ENCODE measurements at places on chromosomes 11 and 22.

DNA sequence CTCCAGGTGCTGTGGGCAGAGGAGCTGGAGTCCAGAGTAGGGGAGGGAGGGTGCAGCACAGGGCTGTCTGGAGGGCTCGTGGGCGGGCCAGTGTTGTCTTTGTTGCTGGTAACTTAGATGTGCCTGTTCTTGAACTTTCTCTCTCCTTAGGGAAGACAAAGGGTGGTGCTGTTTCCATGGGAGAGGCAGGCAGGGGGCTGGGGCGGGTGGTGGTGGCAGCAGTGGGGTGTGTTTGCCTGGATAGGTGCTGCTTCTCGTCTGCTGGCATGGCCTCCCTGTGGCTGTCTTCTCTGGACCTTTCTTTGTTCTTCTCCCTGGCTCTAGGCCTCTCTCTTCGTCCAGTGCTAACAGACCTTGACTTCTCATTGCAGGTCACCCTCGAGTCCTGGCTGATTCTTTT, 8.5 kb downstream of the SIDT2 start:
- H3K27ac ChIP-seq = no peak overlapping the region
- H3K36me3 ChIP-seq = peaks cover 11% of the 10 kb centered on the region
- DNase-seq = no peak

GRCh38 chr11:71555508-71555907, 7.3 kb downstream of the KRTAP5-9 start:
- peaks cover 8% of the 10 kb centered on the region for H3K4me1 ChIP-seq
- H3K27ac ChIP-seq = no peak overlapping the region
- no peaks in the 10 kb centered on the region for H3K27me3 ChIP-seq
- no peak for DNase-seq

DNA sequence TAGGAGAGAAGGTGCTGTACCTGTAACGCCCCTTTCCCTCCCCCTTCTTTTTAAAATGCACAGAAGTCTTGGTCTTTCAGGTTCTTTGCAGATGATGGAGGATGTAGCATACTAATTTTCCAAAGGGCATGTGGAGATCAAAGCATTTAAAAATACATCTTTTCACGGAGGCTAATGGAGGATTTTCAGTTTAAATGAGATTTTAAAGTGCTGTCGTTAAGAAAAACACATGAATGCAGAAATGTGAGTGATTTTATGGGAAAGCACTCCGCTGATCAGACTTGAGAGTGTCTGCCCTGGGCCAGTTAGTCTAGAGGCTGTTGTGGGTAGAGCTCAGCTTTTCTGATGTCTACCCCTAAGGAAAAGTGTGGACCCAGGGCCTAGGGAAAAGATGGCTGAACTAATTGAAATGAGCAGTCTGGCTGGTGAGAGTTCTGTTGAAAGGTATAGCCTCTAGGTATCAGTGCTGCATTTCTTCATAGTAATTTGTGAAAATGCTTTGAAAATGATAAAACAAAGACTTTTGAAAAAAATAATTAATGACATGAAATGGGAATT, 2.5 kb downstream of the AMOTL1 start:
- H3K27ac ChIP-seq = no peak overlapping the region
- no peak for DNase-seq
- H3K27me3 ChIP-seq = no peaks in the 10 kb centered on the region
- H3K4me1 ChIP-seq = no peaks in the 10 kb centered on the region
- H3K4me3 ChIP-seq = no peak overlapping the region

DNA sequence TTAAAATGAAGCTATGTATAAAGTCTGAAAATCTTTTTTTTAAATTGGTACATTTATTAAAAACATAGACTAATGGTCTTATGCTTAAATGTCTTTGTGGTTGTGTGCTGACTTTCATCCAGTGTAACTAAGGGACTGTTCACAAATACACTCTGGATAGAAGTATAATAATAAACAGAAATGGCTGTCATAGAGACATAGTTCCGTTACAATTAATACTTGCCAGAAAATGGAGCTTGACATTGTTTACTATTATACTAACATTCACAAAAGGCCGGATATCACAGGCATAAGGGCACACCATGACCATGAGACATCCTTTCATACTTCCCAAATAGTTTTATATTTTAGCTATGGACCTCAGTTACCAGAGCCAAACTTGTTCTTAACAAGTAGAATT, 161.3 kb downstream of the DDX10 start:
- no peaks in the 10 kb centered on the region for H3K4me1 ChIP-seq
- no peak overlapping the region for H3K27ac ChIP-seq
- no peak overlapping the region for H3K4me3 ChIP-seq
- DNase-seq = no peak
- no peaks in the 10 kb centered on the region for H3K36me3 ChIP-seq

DNA sequence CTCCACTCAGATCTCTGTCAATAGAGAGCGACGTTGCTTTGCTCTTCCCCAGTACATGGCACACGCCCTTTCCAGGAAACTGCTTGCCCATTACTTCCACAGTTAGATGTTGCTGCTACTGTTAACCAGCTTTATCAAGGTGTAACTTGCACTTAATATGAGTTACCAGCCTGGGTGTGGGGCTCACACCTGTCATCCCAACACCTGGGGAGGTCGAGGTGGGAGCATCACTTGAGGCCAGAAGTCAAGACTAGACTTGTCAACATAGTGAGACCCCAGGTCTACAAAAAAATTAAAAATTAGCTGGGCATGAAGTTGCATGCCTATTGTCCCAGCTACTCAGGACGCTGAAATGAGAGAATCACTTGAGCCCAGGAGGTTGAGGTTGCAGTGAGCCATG, 177.1 kb upstream of the B3GAT1 start:
- H3K27me3 ChIP-seq = peaks cover 4% of the 10 kb centered on the region
- no peak overlapping the region for H3K4me3 ChIP-seq
- H3K27ac ChIP-seq = no peak overlapping the region
- no peak for DNase-seq

GRCh38 chr11:116939499-116939898, 102.1 kb upstream of the APOA1 start:
- no peak overlapping the region for H3K27ac ChIP-seq
- H3K4me3 ChIP-seq = no peak overlapping the region
- DNase-seq = no peak
- peaks cover 15% of the 10 kb centered on the region for H3K36me3 ChIP-seq

DNA sequence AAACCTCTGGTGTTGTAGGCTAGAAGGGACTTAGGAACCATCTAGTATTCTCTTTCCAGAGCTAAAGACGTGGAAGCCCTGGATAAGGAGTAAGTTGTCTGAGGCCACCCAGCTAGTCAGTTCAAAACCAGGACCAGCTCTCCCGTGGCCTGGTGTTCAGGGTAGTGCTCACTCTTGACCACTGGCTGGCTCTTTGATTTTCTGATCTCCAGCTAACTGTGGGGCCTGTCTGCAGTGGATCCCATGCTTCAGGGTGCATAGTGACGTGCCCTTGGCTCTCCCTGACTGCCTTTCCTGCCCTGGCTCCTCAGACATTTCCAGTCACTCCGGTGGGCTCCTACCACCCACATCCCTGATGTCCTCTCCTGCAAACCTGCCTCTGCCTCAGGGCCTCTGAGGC, 1.3 kb downstream of the CLMP start:
- no peak overlapping the region for H3K27ac ChIP-seq
- no peaks in the 10 kb centered on the region for H3K36me3 ChIP-seq
- no peak for DNase-seq
- H3K4me3 ChIP-seq = no peak overlapping the region

DNA sequence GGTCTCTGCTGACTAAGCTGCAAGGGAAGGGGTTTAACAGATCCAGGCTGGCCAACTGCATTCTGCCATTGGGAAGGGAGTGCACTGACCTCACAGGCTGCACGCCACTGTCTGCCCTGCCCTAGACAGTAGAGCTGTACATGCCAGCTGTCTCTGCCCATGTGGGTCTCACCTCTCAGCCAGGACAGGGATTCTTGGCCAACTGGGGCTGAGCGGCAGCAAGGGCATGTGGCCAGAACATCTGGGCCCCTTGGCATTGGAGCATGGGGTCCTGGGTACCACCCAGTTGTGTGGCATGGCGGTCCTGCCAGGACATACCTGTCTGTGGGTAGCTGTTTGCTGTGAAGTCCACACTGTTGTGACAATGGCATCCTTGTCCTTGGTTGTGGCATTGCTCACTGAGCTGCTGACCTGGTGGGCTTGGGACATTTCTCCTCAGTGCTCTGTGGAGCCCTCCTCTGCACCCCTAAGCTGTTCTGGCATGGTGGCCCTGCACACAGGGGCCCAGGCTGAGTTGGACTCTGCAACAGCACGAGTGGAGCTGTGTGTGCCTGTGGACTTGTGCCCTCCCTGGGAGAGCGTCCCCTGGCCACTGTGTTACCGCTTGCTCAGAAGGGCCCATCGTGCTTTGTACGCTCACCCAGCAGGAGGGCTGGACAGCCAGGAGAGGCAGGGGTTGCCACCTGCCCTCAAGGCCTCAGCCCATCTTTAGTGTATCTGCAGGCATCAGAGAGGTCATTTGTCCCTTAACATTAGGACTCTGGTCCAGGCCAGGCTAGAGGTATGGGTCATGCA, 46.7 kb downstream of the MED15 start:
- peaks cover 74% of the 10 kb centered on the region for H3K36me3 ChIP-seq
- no peaks in the 10 kb centered on the region for H3K27me3 ChIP-seq
- no peak overlapping the region for H3K27ac ChIP-seq

DNA sequence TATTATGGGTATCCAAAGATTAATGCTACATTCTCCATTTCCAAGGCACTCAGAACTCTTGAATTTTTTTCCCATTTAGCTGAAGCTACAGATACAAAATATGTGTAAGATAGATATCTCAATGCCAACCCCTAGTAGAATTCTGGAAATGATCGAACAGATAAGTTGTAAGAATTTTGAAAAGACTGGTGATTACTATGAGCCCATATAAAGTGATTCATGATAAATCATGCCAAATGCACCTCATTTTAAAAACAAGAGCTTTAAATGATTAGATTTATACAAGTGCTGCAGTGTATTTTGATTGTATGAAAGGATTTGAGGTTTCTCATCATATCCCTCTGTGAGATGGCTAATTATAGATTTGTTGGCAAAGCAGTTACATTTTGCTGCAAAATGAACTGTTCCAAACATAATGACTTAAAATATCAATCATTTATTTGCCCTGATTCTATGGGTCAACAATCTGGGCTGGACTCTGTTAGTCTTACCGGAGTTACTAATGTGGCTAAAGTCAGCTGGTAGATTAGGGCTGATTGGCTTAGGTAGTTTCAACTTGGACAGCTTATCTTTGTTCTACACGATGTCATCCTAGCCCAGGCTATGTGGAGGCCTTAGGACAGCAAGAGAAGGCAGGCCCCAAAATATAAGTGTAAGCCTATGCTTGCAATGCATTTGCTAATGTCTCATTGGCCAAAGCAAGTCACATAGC, 3.4 kb downstream of the OR10V1 start:
- H3K27me3 ChIP-seq = no peaks in the 10 kb centered on the region
- no peaks in the 10 kb centered on the region for H3K36me3 ChIP-seq
- no peak overlapping the region for H3K4me3 ChIP-seq
- no peak for DNase-seq
- no peak overlapping the region for H3K27ac ChIP-seq
- no peaks in the 10 kb centered on the region for H3K4me1 ChIP-seq
